Keratinocyte (primary cell): ENCODE measurements at places on chromosomes 4 and X.

DNA sequence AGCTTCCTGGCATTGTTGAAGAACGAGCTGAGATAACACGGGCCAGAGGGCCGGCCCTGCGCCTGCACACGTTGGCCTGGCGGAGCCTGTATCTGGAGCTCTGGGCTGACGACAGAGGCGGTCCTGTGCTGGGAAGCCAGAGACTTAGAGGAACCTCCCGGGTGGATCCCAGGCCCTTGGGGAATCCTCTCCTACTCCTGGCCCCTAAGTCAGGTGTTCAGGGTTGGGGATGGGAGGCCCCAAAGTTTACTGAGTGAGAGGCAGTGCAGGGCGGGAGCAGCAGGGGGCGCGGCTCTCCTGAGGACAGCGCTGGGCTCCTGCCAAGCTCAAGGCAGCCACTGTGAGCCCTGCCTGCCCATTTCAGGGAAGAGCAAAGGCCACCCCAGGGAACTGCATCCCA is 2.5 kb upstream of the HTRA3 start:
- no peak for DNase-seq

GRCh38 chrX:14489437-14489836 is 39.9 kb upstream of the GLRA2 start:
- no peak for DNase-seq

DNA sequence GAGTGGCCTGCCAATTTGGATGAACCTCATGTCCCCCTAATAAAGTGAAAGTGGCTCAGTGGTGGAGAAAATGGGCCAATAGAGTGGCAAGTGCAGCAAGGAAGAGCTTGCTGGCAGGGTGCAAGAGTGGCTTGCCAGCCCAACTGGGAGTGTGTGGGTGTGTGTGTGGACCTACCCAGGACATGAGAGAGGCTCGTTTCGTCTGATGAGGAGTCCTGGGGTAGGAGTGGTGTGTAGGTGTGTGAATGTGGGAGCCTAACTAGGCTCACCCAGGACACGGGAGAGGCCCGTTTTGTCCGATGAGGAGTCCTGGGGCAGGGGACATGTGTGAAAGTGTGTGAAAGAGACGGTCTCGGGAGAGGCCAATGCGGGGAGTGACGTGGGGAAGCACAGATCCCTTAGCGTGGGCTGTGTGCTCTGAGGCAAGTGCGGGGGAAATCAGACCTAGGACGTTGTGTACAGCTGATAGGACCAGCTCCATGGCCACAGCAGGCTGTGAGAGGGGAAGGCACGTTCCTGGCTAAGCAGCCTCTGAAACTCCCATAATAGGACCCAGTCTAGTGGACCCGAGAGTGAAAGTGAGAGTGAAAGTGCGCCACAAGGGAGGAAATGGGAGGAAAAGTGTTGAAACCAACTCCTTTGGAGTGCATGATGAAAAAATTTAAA is 5.3 kb downstream of the GAGE10 start:
- DNase-seq, result no peak

DNA sequence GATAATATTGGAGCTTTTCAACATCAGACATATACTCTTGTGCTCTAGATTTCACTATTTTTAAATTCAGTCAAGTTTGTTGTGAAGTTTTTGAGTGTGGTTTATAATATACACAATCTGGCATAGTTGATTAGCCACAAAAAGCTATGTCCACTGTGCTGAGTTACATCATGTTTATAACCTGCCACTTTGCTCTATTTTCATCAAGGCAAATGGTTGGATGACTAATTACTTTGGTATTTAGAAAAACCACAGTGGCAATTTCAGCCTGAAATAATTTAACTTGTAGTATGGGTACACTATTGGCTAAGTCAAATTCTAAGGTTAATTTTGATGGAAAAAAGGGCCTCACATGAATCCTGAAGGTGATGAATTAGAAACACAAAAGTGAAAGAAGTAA is 262.6 kb downstream of the C4orf33 start:
- DNase-seq, result no peak

DNA sequence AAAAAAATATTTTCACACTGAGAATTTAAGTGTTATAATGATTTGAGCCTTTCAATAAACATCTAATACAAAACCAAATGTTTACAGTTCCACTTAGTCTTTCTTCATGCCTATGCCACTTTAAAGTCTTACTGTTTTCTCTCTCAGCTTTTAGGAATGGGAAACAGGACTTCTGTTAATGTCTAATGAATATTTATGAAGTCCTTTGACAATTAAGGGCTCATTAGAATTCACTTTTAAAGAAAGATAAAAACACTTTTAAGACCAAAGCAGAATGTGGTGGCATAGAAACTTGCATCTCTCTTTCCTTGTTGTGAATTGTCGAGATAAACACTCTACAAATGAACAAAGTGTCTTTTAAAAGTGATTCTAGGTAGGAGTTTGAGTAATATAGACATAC is 315.9 kb downstream of the BMPR1B start:
- DNase-seq, result no peak
